ENCODE measurements at places on chromosomes 6 and 20.
A peak's percentile ranks its signal among the peaks of the same experiment; 100 is the strongest.

DNA sequence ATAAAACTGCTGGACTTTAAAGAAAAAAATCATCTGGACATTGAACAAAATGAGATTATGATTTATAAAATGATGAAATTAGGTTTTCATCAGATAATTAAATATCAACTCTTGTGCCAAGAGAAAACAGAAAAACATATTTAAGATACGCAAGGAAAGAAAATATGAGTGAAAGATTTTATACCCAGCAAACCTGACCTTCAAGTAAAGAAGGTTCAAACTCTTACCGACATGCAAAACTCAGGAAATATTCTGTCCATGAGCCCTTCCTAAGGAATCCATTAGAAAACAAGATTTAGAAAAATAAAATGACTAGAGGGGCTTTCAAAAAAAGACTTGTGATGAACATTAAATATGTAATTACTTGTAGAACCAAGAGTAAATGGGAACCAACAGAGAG is 257.2 kb upstream of the ARID1B start:
- no peak for DNase-seq

DNA sequence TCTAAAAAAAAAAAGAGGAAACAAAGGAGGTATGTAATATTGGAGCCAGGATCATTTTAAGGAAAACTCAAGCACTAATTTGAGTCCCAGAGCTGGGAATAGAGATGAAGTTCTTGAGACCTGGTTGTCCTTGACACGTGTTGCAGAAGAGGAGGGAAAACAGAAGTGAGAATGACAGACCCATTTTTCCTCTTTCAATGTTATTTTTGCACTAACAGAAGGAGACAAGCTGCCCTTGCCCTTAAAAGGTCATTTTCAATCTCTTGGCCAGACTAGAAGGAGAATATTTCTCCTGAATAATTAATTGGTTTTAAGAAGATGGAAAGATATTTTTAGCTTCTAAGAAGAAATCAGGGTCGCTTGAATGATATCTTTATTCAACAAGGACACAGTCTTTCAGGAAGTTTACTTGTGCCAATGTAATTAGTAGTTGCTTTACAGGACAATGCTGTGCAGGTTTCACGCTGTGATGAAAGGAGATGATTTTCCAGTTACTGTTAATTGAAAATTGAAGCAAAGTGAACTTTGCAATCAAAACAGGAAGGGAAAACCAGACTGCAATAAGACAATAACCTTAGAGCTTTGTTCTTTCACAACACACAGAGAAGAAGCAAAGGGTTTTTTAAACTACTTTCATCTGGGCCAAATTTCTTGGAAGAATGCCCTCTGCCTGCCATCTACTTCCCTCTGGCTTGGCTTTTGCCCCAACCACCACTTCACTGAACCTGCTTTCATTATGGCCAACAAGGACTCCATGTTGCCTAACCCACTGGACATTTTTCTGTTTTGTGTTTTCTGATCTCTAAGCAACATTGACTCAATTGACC is 107.8 kb upstream of the SHLD1 start:
- DNase-seq = no peak

DNA sequence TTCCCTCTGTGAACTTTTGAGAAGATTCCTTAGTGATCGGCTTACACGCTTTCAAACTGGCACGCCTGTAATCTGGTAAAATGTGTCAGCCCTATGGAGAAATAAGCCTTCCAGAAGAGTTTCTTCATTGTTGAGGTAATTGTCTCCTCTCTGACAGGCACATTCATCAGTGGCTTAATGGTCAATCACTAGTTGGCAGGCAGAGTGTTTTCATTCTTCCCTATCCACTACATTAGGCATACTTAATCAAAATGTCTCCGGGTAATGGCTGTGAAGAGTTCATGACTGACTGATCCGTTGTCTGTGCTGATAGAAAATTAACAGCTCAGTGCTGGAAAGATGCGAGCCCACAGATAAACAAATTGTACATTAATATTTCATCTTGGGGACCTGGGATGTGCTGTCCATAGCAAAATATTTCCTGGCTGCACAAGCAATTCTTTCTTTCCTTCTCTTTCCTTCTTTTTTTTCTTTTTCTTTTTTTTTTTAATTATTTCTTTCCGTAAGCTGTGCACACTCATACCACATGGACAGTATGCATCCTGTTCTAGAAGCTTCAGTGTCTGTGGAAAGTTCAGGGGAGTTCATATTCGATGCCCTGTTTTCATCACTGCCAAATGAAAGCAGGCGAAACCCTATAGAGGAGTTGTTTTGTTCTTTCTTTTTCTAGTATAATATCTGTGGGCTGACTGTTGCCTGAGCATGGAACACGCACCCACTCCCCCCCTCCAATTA is 31.4 kb downstream of the TSHZ2 start:
- no peak for DNase-seq

DNA sequence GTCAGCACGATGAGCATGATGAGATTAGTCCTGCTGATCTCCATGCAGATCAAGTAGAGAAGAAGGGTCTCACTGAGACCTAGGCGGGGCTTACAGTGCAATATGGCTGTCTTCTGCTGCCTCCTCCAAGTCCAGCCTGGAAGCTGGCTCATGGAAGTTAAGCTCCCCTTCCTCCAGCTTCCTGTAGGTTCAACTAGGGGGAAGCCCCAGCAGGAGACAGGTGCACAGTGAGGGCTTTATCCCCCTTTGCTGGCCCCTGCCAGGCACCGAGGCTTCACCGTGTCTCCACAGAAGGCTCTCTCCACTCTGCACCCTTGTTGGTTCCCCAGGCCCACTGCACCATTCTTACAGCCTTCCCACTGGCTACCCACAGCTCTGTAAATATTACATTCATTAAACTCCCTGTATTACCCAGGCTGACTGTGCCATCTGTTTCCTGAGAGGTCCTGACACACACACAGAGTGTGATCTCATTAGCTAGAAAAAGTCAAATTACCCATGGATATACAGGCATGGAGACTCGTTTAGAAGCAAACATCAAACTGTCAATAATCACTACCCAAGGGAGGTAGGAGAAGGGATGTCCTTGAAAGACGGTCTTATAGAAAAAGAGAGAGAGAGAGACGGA is 90.4 kb downstream of the SLC2A10 start:
- no peak for DNase-seq

DNA sequence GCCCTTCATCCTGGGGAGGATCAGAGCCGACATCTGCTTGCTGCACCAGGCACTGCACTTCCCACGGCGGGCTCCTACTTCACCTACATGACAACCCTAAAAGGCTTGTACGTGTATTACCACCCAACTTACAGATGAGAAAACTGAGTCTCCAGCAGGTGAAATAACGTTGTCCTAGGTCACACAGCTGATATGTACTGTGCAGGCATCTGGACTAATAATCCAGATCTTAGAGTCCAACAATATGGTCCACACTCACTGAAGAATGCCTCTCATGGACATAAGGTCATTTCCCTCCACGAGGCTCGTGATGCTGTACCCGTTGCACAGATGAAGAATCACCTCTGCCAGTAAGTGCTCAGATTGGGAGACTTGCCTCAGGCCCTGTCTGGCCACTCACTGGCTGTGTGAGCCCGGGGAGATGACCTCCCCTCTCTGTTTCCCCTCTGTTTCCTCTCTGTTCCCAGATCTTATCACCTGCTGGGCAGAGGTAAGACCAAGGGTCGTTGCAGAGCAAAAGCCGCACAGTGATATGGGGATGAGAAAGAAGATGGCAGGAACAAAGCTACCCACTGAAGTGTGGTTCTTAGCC is 32.1 kb downstream of the TGM2 start:
- no peak for DNase-seq

GRCh38 chr6:144027932-144028587 is 20.0 kb upstream of the PLAGL1 start:
- DNase-seq = no peak

GRCh38 chr6:46288835-46289234 is 118.1 kb upstream of the ENPP5 start:
- DNase-seq = no peak

DNA sequence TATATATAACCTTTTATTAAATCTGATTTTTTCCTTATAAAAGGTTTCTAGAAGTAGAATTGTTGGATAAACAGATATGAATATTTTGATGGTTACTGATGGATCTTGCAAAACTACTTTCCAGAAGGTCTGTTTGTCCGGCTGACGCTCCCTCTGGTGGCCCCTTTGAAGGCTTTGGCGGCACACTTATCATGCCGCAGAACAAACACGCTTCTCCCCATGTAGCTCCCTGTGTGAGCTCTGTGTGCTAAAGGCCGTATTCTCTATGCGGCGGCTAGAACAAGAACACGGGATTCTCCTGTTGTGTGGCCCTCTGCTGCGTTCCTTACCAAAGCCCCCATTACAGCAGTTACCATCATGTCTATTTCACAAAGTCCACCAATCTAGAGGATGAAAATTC is 30.0 kb downstream of the PPP1R3G start:
- DNase-seq = no peak

GRCh38 chr6:1039746-1040145 is 272.2 kb upstream of the FOXQ1 start:
- DNase-seq = no peak

GRCh38 chr6:15205321-15205720 is 40.5 kb upstream of the JARID2 start:
- DNase-seq = no peak

DNA sequence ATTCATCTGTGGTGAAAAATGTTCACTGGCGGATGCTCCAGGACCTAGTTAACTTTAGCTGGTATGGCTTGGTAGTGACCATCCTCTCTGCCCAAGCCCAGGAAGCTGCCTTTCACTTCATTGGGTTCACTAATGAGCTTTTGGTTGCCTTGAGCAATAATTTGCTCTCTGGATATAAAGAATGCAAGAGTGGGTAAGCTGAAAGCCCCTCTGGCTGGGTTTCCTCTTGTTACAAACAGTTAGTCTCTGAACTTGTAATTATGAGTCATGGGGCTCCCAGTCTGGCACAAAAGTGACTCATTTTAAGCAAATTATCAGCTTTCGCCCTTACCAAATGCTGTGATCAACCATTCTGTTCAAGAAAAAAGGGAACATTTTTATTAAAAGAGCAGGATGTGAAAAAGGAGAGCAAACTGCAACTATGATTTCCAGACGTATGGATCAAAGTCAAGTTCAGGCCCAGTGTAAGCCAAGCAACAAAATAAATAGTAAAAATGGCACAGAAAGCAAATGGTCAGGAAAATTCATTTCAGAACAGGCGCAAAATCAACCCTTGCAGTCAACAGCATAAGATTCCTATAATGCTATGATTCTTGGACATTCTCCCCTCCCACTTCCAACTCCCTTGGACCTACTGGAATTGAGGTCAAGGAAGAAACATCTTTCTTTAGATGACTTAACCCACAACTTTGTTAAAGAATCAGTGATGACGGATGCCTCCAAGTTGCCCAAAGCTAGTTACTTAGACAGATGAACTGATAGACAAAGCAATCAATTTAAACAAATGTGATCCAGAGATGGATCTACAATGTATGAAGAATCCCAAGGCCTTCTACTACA is 130.0 kb upstream of the KCNK16 start:
- DNase-seq = peak; percentile 1

GRCh38 chr6:112044856-112045255 is 9.0 kb upstream of the CCN6 start:
- no peak for DNase-seq

DNA sequence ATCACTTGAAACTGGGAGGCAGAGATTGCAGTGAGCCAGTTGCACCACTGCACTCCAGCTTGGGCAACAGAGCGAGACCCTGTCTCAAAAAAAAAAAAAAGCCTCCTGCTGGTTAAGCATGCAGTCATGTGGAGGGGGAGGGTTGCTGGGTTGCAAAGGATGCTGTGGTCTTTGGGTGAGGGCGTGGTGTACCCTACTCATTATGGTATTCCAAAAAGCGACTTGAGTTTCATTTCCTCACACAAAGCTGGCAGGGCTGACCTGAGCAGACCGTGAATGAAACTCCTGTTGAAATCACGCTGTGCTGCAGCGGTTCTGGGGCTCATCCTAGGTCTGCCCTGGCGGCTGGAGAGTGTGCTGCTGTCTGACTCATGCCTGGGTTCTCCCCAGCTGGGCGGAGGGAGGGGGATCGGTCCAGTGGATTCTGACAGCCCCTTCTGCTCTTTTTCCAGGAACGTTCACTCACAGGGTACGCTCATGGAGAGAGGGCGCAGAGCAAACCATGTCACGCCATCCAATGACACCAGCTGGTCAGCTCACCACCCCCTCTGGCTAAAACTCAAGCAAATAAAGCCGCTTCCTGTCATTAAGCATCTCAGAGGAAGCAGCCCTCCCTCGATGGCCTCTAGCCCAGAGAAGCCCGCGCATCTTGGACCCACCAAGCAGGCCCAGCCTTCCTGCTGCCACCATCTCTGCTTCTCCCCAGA is 166.2 kb downstream of the SCML4 start:
- peak; percentile 81 for DNase-seq

DNA sequence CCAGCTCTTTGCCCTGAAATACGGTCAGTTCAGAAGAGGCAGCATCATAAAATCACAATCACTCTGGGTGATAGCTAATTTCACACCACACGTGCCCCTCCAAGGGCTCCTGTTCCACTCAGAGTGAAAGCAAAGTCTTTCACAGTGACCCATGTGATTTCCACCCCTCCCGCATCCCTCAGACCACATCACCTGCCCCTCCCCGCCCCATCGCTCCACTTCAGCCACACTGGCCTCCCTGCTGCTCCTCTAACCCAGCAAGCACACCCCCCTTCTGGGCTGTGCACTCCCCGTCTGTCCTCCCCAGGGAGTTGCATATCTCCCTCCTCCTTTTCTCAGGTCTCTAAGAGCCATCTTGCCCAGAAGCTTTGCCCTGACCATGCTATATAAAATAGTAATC is 74.5 kb downstream of the PSMG4 start:
- no peak for DNase-seq

GRCh38 chr6:53513519-53513966 is 31.4 kb downstream of the GCLC start:
- no peak for DNase-seq

GRCh38 chr6:118739696-118740353 is 88.4 kb upstream of the CEP85L start:
- no peak for DNase-seq

- no peak for DNase-seq
Measured at GRCh38 chr20:23657202-23657601, 19.4 kb upstream of the CST3 start.

DNA sequence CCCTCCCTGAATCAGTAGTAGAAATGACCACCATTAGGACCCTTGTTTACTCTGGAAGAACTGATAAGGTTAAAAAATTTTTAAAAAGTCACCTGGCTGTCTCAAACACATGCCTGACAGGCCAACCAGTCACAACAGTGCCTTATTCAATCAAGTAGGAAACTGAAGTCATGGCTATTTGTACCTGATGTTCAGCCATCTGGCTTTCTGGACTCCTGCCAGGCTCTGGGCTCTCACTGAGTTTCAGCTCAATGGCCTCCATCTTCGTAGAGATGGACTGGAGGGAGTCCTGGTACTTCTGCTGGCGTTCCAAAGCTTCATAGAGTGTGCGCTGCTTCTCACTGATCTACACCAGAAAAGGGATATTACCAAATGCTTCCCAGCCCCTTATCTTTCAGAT is 343.8 kb downstream of the SYNE1 start:
- DNase-seq = no peak

DNA sequence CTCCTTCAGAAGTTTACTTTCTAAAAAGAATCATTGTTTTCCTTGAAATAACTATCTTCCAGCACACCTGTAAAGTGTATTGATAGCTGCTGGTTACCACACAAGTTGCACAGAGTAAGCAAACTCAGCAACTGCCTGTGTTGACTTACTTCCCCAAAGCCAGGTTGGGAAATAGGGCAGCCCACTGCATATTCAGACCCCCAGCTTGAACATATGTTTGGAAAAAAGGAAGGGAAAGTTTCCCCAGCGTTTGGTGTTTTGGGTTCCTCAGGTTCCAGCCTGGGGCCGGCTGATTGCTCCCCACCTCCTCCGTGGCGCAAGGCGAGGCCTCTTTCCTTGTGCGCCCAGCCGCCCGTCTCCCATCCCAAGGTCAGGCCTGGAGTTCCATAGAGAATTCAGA is 70.1 kb upstream of the QKI start:
- DNase-seq = no peak

Data from activated CD4-positive, alpha-beta T cell treated with anti-CD3 and anti-CD28 coated beads, Interleukin-2, Interleukin-4, amounts not matched to agents 100 ng/mL and 50 ng/mL, durations not matched to agents 16 hours and 8 hours (primary cell).